Stimulated activated CD8-positive, alpha-beta memory T cell treated with anti-CD3 and anti-CD28 coated beads, Interleukin-4, amount 100 ng/mL, for 24 hours (primary cell): ENCODE measurements at places on chromosomes 3 and 15.

- DNase-seq: no peak
These were observed 332.3 kb downstream of the CNTN3 start for GRCh38 chr3:74282202-74282601.

DNA sequence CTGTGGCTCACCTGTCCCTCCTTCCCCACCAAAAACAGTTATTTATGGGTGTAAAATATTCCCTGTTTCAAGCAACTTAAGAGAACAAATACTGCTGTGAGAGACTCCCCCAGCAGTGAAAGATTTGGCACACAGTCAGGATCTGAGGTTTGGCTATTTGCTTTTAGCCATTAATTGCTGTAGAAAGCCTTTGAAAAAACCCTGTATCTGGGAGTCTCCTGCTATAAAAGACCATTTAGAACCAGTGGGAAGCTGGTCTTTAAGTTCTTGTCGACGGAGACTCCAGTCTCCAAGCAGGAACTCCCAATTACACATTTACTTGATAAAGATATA is 55.1 kb upstream of the PCSK6 start:
- DNase-seq: no peak

DNA sequence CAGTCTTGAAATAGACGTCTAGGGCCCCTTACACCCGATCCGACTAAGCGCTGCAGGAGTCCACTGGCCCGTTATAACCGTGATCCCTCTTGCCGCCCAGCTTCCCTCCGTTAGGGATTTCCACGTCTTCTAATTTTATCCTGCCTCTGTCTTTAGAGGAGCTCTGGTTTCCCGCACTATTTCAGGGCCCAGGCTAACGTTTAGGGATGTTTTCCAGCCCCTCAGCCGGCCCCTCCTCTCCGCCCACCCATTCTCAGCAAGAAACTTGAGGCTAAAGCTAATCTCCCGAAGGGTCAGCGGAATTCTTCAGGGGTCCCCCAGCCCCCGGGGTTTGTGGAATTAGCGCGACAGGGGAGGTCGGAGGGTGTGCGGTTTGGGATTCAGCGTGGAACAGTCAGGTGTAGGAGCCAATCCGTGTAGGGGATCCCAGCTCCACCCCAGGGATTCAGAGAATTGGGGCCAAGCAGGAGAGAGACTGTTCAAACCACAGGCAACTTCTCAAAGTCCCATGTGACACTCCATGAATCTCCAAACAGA is 1.6 kb downstream of the PTX3 start:
- no peak for DNase-seq

DNA sequence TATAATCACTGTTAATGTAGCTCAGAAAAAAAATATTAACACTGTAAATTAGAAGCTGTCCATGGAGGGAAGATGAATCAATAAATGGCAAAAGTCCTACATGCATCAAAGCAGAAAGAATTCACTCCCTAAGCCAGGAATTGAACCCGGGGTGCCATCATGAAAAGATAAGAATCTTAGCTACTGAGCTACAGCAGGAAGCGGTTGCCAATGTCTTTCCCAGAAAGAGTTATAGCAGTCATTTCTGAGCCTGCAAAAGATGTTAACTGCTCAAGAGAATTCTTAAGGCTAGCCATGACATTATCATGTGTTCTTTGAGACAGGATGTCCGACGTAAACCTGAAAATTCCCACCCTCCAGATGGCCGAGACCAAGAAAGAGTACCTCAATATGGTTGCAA is 47.4 kb upstream of the MKRN3 start:
- DNase-seq: no peak

DNA sequence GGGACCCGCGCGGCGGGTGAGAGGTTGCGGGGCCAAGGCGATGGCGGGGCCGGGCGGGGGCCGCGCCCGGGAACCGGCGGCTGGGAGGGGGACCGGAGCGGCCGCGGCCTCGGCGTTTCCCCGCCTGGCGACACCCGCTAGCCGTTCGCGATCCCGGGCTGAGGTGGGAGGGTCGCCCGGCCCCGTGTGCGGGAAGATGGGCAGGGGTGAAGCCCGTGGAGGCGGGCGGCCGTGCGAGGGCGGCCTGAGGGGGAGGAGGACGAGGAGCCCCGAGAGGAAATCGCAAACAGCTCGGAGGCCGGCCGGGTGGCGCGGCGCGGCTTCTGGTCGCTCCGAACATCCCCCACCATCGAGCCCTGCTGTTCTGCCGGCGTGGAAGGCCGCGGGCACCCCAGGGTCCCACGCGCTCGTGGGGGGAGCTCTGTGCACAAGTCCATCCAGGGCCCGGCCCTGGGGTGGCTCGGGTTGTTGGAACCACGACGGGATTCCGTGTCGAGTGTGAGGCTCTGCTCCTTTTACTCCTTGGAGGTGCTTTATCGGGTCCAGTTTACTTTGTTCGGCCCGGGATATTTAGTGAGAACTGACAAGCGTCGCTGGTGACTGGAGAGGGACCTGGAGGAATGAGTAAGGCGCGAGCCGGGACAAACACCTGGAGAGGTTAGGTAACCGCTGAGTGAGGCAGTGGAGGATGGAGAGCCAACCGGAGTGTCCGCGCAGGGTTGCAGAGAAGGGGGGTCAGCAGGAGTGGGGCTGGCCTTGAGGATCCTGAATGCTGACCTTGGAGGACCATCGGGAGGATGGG is 728 bp downstream of the CRTC3 start:
- DNase-seq: peak; percentile 31

DNA sequence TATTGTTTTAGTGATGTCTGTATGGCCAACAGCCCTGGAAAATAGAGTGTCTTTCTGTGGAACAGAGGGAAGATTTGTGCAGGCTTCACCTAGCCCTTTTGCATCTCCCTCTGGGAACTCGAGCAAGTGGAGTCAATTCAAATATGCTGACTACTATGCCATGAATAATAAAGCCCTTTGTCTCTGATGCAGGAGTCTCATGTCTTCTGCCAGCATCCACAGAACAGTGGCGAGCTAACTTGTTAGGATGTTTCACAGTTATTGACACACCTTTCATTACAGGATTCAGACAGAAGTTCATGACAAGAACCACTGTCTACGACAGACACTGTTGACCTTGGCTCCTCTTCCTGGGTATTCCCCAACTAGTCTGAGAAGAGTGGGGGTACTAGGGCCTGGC is 15.6 kb upstream of the CCDC54 start:
- no peak for DNase-seq

GRCh38 chr15:85137489-85138168 is 156.0 kb downstream of the PDE8A start:
- no peak for DNase-seq

DNA sequence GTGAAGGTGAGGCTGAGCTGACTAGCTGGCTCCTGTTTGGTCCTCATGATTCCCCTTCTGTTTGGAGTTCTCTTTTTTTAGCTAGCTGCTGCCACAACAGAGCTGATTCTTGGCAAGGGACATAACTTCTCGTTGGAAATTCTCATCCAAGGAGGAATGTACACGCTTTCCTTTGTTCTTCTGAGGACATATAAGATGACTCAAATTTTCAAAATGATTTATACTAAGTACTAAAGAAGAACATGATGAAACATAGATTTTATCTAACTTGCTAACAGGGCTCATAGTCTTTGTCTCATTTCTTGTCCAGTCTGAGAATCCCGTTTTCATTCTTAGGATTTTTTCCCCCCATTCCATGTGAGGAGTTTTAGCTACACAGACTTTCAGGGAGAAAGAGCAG is 2.9 kb upstream of the TFG start:
- DNase-seq: no peak

GRCh38 chr3:169699070-169699469 is 35.6 kb upstream of the MECOM start:
- no peak for DNase-seq

DNA sequence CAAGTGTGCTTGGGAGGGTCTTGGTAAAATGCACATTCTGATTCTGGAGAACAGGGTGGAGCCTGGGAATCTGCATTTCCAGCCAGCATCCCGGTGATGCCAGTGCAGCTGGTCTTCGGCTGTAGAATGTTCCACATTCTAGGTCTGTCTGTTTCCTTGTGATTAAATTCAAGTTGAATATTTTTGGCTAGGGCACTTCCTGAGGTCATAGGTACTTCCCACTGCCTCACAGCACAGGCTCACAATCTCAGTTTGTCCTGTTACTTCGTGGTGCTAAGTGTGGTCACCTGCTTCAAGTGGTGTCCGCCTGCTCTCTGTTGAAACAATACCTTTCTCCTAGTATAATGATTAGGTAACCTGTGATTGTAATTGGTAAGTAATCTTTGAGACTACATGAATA is 40.1 kb downstream of the FLNB start:
- DNase-seq: no peak

DNA sequence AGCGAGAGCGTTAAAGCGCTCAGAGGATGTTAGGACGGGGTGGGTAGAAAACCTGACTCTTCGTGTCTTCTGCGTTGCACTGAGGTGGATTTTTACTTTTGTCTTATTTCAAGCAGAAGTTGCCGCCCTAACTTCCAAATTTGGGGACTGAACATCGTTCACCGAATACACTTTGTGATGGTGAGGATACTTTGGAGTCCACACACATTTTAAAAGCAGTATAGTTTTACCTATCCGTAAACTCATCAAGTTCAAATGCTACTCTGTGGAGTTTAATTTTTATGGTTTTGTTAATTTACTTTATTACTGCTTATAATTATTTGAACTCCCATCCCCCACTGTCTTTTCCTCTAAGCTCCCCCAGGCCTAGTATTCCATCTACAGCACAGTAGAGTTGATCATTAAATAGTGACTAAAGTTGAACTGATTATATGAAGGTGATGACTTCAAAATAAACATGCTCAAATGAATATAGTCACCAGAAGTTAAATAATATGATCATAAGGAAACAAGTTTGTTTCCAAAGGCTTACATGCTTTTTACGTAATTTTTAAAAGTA is 617 bp upstream of the EOGT start:
- no peak for DNase-seq
